A673 (cell line): ENCODE measurements at places on chromosomes 3 and 15.

DNA sequence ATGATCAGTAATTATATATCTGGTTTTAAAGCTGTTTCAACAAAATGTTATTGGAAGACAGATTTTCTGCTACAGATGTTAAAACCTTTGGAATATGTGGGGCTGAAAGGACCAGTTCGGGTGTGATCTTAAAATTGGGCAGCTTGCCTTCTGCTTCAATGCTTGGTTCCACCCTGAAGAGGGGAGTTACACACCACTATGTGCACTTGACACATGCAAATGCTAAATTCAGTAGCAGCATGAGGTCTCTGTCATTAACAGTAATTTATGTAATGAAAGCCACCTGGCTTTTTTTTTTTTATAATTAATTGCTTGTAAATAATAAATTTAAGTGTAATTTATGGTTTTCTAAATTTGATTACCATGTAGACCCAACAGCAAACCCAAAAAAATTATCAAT is 24.6 kb downstream of the CDIN1 start:
- no peak for DNase-seq

GRCh38 chr3:163939926-163940325 is 1138.4 kb downstream of the SI start:
- DNase-seq, result peak; percentile 47

GRCh38 chr3:125087768-125088391 is 32.1 kb upstream of the HEG1 start:
- DNase-seq, result peak; percentile 74

DNA sequence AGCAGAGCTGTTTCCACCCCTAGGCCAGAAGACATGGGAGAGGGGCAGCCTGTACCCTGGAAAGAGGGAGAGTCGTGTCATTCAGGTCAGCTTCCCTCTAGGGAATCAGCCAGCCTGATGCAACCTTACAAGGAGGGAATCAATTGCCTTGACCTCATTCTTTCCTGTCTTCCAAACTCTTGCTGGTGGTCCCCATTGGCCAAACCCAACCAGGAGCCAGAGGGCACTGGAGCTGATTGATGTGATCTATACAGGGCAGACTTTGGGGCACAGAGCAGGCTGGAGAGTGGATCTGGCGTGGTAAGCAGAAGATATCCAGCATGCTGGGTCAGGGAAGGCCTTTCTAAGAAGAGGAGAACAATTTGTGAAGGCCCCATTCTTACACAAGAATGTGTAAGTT is 19.1 kb upstream of the MAGEF1 start:
- DNase-seq, result no peak

DNA sequence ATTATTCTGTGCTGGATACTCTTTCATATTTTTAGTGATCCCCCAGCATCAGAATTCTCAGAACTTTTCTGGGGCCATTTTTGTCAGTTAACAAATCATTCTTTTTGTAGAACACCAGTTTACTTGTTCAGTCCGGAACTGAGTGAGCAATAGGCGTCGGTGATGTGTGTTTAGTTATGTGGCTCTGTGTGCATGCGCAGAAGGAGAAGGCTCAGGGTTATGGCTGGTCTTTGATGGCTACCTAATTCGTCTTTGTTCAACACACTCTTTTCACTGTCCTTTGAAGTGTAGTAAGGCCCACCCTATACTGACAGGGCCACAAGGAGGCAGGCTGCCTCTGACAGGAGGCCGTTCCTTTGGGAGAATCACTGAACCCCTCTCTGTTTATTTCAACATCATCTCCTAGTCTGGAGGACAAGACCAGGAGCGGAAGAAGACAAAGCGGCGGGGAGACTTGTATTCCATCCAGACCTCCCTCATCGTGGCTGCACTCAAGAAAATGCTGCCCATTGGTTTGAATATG is 158.2 kb upstream of the CHRM5 start:
- DNase-seq, result no peak

DNA sequence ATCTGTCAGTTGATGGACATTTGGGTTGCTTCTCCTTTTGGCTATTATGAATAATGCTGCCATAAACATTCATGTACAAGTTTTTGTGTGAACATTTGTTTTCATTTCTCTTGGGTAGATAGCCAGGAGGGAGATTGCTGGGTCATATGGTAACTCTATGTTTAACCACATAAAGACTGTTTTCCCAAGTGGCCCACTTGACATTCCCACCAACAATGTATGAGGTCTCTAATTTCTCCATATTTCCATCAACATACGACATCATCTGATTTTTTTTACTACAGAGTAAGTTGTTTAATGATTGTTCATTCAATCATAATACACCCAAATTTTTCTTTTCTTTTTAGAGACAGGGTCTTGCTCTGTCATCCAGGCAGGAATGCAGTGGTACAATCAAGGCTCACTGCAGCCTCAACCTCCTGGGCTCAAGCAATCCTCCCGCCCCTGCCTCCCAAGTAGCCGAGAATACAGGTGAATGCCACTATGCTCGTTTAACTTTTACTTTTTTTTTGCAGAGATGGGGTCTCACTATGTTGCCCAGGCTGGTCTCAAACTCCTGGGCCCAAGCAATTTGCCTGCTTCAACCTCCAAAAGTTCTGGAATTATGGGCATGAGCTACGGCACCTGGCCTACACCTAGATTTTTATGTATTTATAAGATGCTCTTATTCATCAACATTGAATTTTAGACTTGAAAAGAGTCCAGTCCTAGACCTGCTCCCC is 6.8 kb downstream of the IP6K1 start:
- DNase-seq, result no peak

DNA sequence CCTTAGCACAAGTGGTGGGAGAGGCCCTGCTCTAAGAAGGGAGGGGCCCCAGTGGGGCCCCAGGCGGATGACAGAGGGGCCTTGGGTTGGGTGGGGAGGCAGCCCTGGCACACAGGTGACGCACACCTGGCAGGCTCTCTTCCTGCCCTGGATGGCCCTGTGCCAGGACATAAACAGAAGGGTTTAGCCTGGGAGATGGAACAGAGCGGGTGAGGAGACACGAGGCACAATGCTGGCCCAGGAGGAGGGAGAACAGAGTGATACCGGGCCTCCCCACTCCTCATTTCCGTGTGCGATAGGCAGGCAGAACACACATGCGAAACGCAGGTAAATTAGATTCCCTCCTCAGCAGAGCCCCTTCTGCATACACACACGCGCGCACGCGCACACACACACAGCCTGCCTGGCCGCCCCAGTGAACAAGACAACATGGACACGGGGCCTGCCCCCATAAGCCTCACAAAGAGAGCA is 39.8 kb downstream of the IDH2 start:
- no peak for DNase-seq

GRCh38 chr15:100338971-100339444 is 2.8 kb downstream of the ADAMTS17 start:
- DNase-seq, result peak; percentile 48

DNA sequence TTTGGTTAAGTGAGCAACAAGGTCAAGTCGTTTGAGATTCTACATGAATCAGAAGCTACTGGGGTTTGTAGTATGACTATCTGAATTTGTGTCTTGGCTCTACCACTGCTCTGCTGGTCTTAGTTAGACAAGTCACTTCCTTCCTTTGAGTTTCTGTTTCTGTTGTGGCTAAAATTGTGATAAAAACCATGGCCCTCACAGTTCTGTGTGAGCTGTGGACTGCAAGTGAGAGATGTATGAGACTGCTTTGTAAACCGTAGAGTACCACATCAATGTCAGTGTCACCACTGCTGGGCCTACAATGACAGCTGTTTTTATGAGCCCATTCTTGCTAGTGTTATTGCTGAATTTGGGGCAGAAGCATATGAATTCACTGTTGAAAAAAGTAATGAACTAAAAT is 32.7 kb downstream of the RARB start:
- DNase-seq, result no peak

GRCh38 chr3:173785004-173785403 is 387.5 kb downstream of the NLGN1 start:
- DNase-seq, result no peak

GRCh38 chr15:51621936-51622603 is 501 bp downstream of the DMXL2 start:
- DNase-seq, result peak; percentile 55

- DNase-seq, result no peak
Observed at GRCh38 chr15:57287123-57287521, 89.2 kb upstream of the CGNL1 start.

DNA sequence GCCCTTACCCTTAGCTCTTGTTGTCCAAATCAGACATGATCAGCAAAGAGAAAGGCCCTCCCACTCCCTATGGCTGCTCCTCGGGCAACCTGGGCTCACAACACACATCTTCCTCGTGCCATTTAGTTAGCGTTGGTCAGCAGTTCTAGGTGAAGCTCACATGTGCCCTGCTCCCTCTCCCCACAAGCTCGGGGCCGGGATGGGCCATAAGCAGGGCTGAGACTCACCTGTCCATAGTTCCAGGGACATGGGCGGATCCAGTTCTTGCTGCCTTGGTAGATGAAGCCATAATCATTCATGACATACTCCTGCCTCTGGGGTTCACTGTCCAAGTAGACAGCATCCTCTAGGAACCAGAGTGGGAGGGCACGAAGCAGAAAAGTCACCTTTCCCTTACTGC is 10.4 kb downstream of the TGM5 start:
- DNase-seq, result no peak

DNA sequence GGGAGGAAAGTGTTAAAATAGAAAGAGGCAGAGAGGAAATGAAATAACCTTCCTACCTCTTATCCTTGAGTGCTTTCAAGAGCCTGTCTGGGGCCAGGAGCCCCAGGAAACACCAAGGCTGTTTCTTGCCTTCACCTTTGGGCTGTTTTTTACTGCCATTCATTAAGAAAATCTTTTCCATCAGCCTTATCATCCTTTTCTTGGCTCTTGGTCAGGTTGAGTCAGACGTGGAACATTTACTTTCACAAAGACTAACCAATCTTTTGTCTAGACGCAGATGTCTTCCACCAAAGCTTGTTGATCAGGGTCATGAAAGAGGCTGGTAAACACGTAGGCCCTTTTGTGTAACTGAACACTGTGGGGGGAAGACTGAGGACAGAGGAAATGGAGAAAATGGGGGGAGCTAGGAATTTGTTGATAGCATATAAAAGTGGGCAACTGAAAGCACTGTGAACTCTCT is 151.0 kb upstream of the THBS1 start:
- DNase-seq, result no peak

DNA sequence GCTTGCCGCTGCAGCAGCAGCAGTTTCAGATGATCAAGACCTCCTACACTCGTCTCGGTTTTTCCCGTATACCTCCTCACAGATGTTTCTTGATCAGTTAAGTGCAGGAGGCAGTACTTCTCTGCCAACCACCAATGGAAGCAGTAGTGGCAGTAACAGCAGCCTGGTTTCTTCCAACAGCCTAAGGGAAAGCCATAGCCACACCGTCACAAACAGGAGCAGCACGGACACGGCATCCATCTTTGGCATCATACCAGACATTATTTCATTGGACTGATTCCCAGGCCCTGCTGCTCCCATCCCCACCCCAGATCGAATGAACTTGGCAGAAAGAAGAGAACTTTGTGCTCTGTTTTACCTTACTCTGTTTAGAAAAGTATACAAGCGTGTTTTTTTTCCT is 17.6 kb downstream of the CALML4 start:
- peak; percentile 73 for DNase-seq

GRCh38 chr3:148974726-148975125 is 16.6 kb upstream of the GYG1 start:
- no peak for DNase-seq

DNA sequence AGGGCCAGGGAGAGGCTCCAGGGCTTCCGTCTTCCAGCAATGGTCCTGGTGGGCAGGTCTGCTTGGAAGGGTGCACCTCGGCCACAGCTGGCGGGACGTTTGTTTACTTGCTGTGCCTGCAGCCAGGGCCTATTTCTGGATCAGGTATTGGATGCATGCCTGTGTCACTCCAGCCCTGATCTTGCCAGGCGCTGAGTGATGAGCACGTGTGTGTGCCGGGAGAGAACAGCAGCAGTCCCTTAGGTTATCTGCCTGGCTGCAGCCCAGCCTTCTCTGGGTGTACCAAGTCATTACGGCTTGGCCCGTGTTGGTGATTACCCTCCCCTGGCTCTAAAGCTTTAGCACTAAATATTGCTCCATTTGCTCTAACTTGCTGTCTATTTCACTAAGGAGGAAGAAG is 14.9 kb downstream of the CCDC32 start:
- no peak for DNase-seq

DNA sequence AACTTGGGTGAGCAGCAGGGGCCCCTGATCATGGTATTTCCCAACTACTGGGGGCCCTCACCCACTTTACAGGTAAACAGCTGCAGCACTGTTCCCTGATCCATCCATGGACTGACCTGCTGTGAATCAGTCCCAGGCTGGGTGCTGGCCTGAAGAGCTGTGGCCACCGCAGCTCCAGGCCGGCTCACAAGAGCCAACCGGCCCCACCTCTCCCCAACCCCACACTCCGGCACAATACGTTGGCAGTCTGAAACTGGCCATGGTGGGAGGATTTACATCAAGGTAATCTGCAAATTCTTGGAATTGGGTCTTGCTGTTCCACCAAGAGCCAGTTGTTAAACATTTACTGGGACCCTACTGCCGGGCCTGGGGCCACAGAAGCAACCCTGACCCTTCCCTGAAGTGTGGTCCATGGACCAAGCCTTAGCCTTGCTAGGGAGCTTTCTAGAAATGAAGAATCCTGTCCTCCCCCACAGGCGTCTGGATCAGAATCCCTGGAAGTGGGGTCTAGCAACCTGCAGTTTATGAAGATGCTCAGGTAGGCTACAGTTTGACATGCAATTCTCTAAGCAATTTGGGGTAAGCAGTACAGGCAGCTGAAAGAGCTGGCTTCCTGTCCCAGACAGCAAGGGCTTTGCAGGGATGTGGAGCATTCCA is 3.7 kb downstream of the SLC6A20 start:
- DNase-seq, result no peak

DNA sequence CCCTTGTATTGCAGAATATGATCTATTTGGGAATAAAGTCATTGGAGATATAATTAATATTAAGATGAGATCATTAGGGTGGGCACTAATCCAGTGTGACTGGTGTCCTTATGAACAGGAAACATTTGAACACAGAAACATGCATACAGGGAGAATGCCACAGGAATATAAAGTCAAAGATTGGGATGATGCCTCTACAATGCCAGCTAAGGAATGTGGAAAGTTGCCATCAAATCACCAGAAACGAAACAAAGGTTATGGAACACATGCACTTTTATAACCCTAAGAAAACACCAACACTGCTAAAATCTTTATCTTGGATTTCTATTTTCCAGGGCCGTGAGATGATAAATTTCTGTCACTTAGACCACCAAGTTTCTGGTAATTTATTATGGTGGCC is 442.4 kb upstream of the BCHE start:
- DNase-seq, result no peak
